Amniotic stem cell (primary cell): ENCODE measurements at places on chromosomes 2 and 18.

DNA sequence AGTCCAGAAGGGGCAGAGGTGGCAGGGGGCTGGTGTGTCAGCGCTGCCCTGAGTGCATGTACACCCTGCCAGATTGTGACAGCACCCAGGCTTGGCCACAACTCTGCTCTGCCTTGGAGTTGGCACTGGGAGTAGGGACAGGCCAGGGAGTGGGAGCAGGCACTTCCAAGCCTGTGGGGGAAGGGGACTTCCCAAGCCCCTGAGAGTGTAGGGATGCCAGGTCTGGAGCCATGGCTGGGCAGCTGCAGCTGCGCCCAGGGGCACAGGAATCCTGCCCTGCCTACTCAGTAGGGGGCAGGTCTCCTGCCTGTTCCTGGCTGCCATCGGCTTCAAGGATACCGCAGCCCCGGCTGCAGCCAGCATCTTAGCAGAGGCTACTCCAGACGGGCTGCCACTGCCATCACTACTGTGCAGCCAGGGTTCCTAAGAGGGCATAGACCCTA lies 109.4 kb downstream of the CALCRL start:
- no peak for DNase-seq

DNA sequence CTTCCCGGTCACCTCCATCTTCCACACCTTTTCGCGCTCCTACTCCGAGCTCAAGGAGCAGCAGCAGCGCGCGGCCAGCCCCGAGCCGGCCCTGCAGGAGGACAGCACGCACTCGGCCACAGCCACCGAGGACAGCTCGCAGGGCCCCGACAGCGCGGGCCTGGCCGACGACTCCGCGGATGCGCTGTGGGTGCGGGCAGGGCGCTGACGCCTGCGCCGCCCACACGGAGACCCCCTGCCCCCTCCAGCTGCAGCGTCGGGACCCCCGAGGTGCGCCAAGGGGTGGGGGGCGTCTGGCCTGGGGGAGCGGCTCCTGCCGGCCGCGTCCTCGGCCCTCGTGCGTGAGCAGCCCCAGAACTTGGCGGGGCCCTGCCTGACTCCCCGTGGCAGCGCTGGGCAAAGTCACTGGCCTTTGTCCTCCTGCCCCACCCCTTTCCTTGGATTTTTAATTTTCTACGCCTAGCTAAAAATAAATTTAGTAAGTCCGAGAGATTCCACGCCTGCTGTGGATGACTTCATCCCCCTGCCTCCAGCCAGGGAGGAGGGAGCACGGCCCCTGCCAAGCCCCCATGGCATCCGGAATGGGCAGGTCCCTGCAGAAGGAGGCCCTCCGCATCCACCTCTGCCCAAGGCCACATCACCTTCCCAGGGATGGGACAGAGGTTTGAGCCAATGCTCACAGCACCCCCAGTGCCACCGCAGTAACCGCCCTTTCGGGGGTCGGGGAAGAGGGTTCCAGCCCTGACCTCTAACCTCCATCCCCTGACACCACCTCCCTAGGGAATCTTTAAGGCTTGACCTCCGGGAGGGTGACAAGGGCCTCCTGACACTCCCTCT lies 51.6 kb downstream of the SLC66A2 start:
- DNase-seq = no peak

DNA sequence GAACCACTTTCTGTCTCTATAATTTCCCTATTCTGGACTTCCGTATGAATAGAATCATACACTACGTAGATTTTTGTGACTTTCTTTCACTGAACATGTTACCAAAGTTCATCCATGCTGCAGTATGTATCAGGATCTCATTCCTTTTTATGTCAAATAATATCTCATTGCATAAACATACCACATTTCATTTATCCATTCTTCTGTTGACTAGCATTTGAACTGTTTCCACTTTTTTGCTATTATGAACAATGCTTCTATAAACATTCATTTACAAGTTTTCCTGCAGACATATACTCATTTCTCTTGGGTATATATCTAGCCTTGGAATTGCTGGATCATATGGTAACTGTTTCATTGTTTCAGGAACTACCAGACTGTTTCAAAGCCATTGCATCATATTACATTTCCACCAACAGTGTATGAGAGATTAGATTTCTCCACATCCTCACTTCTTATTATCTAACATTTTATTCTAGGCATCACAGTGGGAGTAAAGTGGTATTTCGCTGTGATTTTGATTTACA lies 186.2 kb downstream of the DYM start:
- no peak for DNase-seq

GRCh38 chr2:71891719-71892422 lies 255.8 kb downstream of the CYP26B1 start:
- no peak for DNase-seq

DNA sequence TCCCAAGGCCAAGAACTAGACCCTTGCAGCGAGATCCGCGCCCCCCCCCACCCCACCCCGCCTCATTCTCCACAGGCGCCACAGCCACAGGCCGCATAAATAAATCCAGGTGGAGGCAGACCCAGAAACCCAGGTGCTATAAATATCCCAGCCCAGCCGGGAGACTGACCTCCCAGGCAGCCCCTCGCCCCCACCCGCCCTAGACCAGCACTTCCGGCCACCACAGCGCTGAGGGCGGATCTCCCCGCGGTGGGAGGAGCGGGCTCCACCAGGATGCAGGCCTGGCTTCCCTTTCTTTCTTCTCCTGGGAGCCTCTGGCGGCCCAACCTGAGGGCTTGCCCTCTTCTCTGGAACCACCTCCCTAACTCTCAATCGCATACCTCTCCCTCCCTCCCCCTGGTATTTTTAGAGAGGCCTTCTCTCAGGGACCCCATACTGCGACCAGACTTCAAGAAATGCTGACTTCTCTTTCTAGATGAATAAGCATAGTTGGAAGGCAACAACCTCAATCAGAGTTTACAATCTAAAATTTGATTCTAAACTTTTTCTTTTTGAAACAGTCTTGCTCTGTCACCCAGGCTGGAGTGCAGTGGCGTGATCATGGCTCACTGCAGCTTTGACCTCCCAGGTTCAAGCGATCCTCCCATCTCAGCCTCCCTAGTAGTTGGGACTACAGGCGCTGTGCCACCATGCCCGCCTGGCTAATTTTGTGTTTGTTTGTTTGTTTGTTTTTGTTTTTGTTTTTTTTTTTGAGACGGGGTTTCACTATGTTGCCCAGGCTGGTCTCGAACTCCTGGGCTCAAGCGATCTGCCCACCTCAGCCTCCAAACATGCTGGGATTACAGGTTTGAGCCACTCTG lies 55.0 kb downstream of the PKDCC start:
- DNase-seq = no peak

DNA sequence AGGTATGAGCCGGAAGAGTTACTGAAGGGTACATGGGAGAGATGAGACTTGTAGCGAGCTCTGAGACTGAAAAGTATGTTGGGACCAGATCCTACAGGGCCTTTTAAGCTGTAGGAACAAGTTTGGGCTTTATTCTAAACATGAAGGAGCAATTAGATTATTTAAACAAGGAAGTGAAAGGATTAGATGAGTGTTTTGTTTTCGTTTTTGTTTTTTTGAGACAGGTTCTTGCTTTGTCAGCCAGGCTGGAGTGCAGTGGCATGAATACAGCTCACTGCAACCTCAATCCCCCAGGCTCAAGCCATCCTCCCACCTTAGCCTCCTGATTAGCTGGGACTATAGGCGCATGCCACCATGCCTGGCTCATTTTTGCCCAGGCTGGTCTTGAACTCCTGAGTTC lies 110.7 kb downstream of the C1D start:
- no peak for DNase-seq

- DNase-seq = no peak
Measured at GRCh38 chr18:3067722-3068121, 54.8 kb upstream of the LPIN2 start.

DNA sequence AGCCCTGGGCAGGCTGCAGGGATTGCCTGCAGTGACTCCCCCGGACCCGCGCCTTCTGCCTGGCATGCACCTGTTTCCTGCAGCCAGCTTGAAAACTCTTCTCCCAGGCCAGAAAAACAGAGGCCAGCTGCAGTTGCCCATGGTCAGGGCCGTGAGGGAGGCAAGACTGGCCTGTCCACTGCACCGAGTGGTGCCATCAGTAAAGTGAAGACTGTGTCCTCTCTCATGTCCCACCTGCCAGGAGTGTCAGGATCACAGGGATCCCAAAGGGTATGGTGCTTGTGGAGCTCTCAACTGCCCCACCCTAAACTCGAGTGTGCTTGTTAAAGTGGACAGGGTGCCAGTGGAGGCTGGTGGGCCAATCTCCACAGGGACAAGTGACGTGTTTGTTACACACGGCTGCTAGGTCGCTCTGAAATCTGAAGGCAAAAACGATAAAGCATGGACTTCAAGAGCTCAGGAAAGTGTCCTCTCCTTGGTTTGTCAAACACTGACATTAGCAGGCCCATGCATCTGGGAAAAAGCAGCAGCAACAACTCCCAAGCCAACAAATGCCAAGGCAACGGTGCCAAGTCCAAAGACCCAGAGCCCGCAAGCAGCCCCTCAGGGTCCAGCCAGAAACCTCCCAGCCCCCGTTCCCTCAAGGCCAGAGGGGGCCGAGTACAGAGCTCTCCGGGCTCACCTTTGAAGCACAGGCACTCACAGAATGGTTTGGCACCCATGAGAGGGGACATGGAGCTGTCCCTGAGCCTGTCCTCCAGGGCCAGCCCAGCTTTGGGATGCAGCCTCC lies 213.2 kb downstream of the HDAC4 start:
- no peak for DNase-seq

DNA sequence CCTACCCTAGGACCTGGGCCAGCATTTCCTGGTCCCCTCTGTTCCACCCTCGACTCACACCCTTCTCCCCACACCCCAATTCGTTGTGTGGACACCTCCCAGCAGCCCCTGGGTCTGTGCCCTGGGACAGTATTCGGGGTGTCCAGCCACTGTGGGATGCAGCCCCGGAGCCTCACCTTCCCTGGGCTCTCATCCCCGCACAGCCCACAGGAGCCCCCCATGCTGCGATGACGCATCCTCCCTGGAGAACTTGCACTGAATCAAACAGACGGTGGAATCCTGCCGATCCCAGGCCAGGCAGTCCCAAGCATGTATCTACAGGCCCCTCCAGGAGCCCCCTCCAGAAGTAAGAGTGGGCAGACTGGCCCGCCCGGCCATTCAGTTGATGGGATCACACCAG lies 9.7 kb downstream of the ITM2C start:
- no peak for DNase-seq

- DNase-seq = no peak
Measured at GRCh38 chr2:119674711-119675500, 4.1 kb upstream of the TMEM177 start.

DNA sequence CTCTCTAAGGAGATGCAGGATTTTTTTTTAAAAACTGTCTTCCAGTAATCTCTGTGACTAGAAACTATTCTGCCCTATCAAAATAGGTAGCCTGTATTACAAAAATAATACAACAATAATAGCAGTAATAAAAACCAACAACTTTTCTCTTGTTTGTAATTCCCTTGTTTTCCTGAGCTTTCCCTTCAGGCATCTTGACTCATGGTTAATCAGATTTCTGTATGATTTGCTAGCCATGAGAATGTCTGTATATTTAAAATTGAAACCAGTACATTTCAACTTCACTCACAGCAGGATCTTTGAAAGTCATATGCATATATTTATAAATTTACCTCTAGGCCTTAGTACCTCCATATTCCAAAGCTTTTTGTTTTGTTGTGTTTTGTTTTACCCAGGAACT lies 38.2 kb downstream of the SLC4A10 start:
- DNase-seq = no peak

DNA sequence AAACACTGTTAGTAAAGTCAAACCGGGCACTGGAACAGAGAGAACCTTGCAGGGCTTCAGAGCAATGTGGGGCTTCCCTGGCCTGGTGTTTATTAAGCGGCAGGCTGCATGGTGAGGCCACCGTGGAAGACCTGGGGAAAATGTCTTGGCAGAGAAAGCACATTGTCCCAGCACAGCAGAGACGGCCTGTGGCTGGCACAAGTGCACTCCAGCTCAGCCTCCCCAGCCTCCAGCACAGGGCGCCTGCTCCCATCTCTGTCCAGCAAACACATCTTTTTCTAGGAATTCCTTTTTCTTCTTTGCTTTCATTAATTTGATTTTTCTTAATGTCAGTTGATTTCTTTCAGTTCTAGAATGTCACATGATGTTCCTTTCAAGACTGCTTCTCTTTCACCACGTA lies 138.2 kb upstream of the NFATC1 start:
- DNase-seq = no peak

DNA sequence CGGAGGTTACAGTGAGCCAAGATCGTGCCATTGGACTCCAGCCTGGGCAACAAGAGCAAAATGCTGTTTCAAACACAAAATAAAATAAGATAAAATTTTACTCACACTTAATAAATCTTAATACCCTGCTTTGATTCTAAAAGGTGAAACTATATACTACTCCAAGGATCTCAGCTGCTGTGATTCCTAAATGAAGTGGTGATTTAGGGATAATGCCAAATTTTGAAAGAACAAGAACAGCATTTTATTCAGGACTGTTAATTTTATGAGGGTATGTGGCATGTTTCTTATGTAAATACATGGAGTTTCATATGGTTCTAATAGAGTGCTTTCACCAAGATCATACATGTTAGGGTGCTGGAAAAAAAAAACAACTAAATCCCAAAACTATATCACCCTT lies 199.7 kb upstream of the PID1 start:
- DNase-seq = no peak

DNA sequence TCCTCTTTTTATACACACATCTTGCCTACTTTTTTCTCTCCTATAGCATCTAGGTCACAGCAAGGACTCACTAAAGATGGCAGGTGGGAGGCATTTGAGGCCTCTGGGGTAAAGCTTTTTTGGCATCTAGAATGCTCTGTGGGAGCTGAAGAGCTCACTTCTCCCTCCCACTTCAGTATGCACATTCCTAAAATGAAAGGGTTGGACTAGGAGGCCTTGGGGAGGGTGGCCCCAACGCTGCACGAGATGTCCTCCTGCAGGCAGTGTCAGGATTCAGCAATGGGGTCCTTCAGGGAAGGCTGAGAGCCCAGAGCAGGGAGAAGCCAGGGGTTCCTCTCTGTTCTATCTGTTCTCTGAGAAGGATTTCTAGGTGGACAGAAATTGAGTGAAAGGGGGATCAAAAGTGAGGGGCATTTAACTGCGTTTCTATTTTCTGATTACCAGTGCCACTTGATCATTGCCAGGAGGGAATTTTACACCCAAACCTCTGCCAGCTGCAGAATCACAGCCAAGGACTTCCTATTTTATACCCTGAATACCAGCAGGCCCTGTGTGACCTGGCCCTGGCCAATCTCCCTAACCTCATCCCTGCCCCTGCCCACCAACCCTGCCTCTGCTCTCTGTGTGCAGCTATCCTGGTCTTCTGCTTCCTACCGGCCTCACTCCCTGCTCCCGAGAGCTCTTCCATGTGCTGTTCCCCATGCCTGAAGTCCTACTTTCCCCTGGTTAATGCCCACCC lies 186.2 kb downstream of the CYP26B1 start:
- no peak for DNase-seq

- DNase-seq = no peak
Measured at GRCh38 chr18:3323900-3324299, 62.0 kb downstream of the MYL12B start.

- no peak for DNase-seq
Measured at GRCh38 chr2:70569559-70569958, 15.9 kb upstream of the TGFA start.

- no peak for DNase-seq
Measured at GRCh38 chr2:17133052-17133671, 385.1 kb downstream of the RAD51AP2 start.
